ENCODE measurements at places on chromosomes 6 and 20.

- no peak for DNase-seq
Measured at GRCh38 chr20:29689411-29690225, 1567.8 kb upstream of the DEFB115 start.

- no peak for DNase-seq
Measured at GRCh38 chr6:80331974-80332373, 225.5 kb downstream of the BCKDHB start.

DNA sequence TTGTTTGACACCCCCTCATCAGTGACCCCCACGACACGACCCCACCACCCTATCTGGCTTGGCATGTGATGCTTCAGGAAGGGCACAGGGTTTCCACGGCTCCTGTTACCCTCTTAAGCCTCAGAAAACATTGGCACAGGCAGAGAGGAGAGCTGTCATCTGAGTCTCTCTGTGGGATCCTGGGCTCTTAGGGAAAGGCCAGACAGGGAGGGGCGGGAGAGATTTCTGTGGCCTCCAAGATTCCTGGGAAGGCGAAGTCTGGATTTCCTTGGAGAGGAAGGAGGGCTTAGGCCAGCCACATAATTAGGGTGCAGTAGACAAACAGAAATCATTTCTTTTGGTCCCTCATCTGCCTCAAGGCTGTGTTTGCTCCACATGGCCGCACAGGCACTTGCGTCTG, 191.6 kb upstream of the SNX9 start:
- DNase-seq: no peak

GRCh38 chr6:42393339-42393738, 58.4 kb downstream of the TRERF1 start:
- DNase-seq: no peak

GRCh38 chr6:8074213-8074612, 10.0 kb upstream of the BLOC1S5 start:
- no peak for DNase-seq

DNA sequence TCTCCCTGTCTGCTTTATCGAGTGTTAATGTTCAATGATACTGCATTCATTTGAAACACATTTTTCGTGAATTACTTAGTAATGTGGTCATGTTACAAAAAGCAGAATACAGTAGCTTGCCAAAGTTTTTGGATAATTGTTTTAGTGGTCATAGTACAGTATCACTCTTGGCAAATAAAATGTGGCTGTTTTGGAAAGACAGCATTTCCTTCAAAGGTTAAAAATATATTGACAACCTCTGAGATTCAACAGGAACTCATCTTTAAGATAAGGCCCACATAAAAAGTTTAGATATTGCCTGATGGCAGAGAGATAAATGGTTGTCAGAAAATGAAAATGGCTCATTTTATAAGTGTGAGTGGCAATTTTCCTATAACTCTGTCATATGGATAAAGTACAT, 297.7 kb upstream of the MAN1A1 start:
- no peak for DNase-seq

DNA sequence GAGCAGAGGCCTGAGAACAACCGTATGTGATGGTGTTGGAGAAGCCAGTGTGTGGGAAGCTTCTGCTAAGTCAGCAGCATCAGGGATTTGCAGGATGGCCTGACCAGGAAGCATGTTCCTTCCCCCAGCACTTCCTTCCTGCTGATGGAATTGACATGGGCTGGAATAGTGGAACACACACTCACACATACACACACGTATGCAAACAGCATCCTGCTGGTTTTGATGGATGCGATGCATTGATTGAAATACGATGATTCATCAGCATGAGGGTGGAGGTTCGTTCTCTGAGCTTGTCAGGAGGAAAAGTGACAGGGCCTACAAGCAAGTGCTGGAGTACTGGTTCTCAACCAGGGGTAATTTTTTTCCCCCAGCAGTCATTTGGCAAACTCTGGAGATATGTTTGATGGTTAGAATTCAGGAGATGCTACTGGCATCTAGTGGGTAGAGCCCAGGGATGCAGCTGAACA, 229.1 kb downstream of the NFATC2 start:
- DNase-seq: no peak

GRCh38 chr6:34332251-34333198, 59.9 kb downstream of the NUDT3 start:
- no peak for DNase-seq

DNA sequence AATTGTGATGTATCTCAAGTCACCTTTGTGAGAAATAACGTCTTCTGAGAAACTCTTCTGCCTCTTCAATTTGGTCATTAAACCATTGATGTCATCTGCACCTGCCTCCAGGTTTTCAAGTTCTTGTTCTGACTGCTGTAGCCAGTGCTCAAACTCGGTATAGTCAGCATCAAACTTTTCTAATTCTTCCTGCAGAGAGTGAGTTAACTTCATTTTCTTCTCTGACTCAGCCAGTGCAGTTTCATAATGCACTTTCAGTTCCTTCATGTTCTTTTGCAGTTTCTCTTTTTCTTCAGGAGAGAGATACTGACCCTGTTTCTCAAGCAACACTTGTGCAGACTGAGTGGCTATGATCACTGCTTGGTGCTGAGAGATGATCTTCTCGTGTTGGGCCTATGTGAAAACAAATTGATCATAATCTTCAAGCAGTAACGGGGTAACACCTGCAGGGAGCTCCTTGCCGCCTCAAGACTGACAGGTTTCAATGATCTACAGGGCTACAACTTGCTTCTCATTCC, 48.8 kb downstream of the DST start:
- no peak for DNase-seq

DNA sequence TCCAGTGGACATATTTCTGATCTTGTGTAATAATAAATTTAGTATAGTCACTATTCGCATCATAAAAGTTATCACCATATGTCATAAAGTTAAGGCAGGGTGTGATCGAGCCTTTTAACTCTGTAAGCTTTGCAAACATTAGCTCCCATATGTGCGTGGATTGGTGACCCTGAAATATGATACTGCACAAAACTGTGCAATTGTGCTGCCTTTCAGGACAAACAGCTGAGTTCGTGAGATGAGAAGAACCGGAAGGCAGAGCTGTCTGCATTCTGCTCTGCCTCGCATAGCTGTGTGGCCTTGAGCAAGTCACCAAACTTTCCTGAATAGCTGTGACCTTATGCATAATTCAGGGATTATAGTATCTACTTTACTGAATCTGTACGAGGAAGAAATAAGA, 3.2 kb upstream of the PLEKHG1 start:
- no peak for DNase-seq

- no peak for DNase-seq
Measured at GRCh38 chr6:113578691-113579090, 278.5 kb upstream of the MARCKS start.

DNA sequence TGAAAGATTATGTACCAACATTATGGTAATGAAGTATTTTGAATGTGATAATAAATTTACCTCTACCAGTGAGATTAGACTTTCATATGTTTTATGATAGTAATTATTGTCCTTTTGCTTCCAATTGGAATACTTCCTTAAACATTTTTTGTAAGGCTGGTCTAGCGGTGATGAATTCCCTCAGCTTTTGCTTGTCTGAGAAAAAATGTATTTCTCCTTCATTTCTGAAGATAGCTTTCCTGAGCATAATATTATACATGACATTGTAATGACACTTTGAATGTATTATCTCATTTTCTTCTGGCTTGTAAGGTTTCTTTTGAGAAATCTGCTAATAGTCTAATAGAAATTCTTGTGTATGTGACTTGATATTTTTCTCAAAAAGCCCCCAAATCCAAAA, 18.6 kb upstream of the EDN1 start:
- no peak for DNase-seq

- DNase-seq: no peak
Measured at GRCh38 chr6:108622641-108623298, 62.1 kb downstream of the FOXO3 start.

GRCh38 chr20:61683721-61684120, 382.0 kb downstream of the TAF4 start:
- no peak for DNase-seq

DNA sequence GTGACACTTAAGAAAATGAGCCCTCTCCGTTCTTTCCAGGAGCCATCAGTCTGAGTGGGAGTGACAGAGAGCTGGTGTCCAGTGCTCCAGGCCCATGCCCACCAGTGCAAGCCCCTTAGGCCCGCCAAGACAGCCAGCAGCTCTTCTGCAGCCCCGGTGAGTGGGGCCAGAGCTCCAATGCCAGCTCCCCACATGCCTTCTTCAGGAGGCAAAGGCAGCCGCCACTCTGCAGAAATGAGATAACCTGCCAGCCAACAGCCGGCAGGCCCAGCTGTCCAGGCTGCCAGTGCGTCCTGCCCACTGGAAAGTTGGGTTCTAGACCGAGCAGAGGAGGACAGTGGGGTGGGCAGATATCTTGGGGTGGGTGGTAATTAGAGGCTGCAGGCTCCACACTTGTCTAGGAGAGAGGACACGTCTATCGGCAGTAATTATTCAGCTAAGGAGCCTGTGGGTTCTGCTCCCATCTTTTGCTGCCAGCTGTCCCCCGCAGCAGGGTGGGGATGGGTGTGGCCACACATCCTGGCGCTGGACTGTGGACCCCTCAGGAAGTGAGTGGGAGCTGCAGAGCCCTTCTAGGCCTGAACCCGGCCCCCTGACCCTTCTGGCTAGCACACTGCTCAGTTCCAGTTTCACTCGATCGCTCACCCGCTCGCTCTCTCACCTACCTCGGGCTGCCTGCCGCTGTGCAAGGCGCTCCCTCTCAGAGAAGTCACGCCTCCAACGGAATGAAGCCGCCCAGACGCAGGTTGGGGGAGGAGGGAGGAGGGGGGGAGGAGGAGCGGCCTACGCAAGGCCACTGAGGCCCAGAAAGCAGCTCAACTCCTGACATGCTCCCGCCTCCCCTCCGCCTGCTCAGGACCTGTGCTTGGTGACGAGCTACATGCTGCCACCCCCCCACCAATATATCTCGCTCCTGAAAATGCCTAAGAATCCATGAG, 3.6 kb downstream of the GRM4 start:
- no peak for DNase-seq

- DNase-seq: no peak
Measured at GRCh38 chr20:62163485-62163865, 19.4 kb upstream of the MTG2 start.

DNA sequence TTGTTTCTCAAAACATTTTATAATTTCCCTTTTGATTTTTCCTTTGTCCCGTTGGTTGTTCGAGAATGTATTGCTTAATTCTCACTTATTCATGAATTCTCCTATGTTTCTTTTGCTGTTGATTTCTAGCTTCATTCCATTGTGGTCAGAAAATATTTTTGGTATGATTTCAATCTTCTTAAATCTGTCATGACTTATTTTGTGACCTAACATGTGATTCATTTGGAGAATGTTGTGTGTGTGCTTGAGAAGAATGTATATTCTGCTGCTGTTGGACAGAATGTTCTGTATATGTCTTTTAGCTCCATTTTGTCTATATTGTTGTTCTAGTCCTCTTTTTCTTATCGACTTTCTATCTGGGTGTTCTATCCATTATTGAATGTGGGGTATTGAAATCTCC, 286.2 kb upstream of the RNF217 start:
- DNase-seq: no peak

DNA sequence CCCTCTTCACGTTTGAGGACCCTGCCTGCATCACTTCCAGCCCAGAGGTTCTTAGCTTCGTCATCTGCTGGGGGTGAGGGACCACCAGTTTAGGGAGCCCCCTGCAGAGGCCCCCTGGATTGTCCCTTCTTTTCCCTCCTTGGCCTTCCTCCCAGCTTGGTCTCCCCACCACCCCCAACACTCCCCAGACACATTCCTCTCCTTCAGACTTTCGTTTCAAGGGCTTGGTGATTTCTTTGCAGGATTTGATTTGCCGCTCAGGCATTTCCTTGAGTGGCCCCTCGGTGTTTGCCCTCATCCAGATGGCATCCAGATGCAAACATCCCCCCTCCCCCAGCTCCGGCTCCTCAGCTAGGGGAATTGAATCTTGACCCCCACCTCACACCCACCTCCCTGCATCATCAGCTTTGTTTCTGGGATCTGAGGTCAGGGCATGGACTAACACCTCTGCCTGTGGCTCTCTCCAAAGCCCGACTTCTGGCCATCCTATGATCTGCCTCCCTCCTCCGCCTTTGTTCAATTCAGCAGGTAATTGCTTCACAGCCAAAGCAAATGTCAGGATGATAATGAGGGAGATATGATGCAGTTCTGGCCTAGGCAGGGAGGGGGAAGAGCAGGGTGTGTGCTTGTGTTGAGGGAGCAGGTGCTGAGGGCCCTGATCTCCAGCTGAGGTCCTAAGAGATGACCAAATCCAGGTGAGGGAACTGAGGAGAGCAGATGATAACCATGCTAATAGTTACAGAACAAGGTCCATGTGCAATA, 141.5 kb downstream of the VEGFA start:
- DNase-seq: no peak

DNA sequence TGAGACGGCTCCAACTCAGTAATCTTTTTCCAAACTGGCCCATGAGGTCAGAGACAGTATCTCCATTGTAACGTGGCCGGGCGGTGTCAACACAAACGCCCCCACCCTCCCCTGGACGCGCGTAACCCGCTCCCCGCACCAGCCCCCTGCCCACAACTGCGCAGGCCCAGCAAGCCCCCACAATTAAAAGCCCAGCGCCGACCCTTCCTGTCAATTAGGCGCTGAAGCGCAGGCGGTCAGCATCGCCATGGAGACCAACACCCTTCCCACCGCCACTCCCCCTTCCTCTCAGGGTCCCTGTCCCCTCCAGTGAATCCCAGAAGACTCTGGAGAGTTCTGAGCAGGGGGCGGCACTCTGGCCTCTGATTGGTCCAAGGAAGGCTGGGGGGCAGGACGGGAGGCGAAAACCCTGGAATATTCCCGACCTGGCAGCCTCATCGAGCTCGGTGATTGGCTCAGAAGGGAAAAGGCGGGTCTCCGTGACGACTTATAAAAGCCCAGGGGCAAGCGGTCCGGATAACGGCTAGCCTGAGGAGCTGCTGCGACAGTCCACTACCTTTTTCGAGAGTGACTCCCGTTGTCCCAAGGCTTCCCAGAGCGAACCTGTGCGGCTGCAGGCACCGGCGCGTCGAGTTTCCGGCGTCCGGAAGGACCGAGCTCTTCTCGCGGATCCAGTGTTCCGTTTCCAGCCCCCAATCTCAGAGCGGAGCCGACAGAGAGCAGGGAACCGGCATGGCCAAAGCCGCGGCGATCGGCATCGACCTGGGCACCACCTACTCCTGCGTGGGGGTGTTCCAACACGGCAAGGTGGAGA, at the start of the genes HSPA1A and HSPA1L:
Gene HSPA1A, plus strand, starts transcription at position 519 of the 814 bp plus-strand sequence. Its CDS starts 214 bp downstream, at position 733.
Gene HSPA1L, minus strand, starts transcription at position 259 of the 814 bp plus-strand sequence. CDS start 3,311 bp downstream, outside the sequence.
- no peak for DNase-seq

GRCh38 chr6:125853168-125853567, 62.4 kb downstream of the NCOA7 start:
- no peak for DNase-seq

DNA sequence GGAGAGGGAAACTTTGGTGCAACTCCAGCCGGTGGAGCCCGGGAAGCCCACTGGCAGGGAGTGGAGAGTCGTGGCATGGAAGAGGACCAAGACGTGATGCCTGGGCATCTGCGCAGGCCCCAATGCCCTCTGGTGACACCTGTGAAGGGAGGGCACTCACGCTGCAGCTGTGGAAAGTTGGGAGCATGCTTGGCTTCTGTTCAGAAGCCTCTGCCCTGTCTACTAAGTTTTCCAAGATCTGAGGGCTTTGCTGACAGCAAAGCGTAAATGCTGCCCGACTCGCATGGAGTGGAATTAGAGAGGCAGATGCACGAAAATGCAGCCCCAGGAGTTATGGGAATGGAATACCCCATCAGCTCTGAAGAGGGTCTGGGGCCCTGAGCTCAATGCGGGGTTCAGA, 75.7 kb downstream of the SYNDIG1 start:
- no peak for DNase-seq

GRCh38 chr6:150465610-150466009, 96.8 kb downstream of the IYD start:
- no peak for DNase-seq
